ENCODE measurements at places on chromosomes 6 and 20.

DNA sequence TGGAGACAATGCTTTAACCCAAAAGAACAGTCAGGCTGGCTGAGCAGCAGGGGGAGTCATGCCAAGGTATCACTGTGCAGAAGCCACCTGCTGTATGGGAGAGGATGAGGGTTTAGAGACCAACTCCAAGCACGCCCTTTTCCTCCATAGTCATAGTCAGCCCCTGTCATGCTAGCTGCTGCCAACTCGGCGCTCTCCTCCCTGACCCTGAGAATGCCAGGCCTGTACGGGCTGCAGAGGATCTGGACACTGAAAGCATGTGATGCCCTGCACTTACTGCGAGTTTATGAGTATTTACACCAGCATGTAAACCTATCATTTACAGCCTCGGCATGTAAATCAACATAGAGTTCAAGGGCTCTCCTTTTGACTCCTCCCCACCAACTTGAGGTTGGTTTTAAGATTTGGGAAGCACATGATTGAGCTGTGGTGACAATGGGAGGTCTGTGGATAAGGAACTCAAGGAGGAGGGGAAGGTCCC, 11.7 kb upstream of the SCUBE3 start:
- DNase-seq: no peak

DNA sequence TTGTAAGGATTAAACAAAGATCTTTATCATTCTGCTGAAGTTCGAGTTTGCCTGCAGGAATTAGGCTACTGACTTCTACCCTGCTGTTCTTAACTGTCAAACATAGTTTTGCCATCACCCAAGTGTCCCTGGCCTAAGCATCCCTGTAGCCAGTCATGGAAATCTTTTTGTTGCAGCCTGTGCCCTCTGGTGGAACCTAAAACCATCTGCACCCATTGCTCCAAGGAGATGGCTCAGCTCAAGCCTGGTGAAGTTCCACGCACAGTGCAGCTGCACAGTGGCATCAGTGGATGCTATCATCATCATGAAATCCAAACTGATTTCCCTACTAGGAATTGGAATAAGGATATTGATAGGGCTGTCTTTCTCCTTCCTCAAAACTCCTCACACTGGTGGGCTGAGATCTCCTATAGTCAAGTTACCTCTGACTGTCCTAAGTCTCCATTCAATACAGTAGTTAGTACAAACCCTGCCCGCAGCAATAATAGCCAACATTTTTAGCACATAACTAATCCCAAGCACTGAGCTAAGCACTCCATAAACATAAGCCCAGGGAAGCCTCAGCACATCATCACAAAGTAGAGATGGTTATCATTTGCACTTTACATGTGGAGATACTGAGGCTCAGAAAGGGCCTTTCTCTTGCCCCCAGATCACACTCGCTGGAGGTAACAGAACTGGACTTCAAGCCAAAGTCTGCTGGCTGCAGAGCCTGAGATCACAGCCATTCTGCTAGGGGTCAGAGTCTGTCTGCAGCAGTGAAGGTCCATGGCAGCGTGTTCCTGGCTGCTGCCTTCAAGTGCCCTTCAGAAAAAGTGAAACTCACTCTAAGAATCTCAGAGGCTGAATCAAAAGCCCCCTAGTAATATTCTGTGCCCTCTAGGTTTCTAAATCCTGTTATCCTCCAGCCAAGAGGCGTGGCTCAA, 77.2 kb upstream of the MC3R start:
- no peak for DNase-seq

DNA sequence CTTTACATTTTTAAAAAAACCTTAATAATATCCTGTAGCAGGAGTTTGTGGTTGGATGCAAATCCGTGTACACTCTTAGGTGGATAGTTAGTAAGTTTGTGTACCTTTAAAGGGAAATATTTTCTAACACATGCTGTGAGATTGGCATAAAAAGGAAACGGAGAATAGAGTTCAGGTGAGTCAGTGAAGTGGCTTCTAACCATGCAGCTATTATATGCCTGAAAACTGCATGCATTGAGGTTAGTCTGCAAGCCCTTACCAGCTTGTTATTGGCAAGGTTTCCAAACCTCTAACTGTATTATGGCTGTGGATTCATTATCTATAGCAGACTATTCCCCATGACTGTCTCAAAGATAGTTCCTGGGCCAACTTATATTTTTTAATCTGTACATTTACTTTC, 420.6 kb upstream of the MMS22L start:
- no peak for DNase-seq

GRCh38 chr6:31203345-31203979, 33.0 kb upstream of the POU5F1 start:
- peak; percentile 82 for DNase-seq

DNA sequence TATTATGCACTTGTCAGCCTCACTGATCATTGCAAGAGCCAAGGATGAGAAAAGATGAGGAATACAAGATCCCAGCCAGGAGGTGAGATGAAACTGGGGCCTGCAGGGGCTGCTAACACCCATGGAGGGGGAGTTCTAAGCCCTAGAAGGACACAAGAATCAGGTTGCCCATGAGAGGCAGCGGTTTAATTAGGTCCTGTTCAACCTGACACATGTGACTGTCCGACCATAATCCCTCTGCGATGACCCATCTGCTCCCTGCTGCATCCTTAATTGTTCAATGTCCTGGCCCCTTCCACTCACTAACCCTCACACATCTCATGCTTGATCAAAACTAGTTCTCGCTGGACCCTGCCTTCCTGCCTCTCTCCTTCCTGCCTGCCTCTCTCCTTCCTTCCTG, 52.2 kb upstream of the NNAT start:
- no peak for DNase-seq

GRCh38 chr6:169162249-169162648, 91.4 kb downstream of the THBS2 start:
- no peak for DNase-seq
